ENCODE measurements at places on chromosomes 16 and 17.

GRCh38 chr16:83470416-83470815 is 337.4 kb upstream of the HSBP1 start:
- DNase-seq = no peak

DNA sequence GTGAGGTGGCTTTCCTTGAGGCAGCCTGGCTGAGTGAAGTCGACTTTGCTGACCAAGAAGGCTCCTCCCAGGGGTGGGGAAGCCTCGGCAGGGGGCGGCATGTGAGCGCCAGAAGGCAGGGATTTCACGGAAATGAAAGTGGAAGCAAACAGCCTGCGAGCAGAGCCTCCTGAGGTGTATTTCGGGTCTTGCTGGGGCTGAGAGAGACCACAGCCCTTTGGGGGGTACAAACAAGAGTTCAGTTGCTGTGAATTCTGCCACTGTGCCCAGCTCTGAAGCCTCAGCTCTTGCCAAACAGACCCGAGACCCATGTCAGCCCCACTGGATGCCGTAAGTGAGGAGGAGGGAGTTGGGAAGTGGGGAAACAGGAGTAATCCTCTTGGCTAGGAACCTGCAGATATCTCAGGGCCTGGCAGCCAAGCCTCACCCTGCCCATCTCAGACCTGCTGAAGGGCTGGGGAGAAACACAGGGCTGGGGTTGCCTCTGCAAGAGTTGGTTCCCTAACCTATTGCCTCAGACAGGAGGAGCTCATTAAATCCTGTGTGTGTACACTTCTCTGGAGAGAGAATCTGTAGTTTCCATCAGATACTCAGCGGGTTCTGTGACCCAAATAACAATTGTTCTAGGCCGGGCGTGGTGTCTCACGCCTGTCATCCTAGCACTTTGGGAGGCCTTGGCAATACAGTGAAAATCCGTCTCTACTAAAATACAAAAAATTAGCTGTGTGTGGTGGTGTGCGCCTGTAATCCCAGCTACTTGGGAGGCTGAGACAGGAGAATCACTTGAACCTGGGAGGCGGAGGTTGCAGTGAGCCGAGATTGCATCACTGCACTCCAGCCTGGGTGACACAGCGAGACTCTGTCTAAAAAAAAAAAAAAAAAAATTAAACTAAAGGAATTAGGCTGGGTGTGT is at the start of gene IFI35:
Gene IFI35 (plus strand): TSS at position 146 of the 913 bp plus-strand sequence. CDS start 164 bp downstream, at position 310.
- DNase-seq = peak; percentile 76

GRCh38 chr17:55444471-55445441 is 23.1 kb upstream of the MMD start:
- no peak for DNase-seq

GRCh38 chr17:14366199-14366598 is 65.3 kb downstream of the HS3ST3B1 start:
- no peak for DNase-seq

DNA sequence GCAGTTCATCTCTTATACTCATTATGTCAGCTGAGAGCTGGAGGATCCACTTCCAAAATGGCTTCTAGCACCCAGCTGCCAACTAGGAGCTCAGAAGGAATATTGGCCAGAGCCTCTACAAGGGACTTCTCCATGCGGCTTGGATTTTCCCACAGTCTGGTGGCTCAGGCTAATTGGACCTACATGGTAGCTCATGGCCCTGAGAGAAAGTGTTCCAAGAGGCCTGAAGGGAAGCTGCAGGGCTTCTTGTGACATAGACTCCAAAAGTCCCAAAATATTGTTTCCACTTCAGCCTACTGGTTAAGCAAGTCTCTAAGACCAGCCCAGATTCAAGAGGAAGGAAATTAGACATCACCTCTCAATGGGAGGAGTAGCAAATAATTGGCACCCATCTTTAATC is 6.8 kb downstream of the NOG start:
- no peak for DNase-seq

GRCh38 chr16:74568961-74569631 is 37.8 kb downstream of the GLG1 start:
- no peak for DNase-seq

DNA sequence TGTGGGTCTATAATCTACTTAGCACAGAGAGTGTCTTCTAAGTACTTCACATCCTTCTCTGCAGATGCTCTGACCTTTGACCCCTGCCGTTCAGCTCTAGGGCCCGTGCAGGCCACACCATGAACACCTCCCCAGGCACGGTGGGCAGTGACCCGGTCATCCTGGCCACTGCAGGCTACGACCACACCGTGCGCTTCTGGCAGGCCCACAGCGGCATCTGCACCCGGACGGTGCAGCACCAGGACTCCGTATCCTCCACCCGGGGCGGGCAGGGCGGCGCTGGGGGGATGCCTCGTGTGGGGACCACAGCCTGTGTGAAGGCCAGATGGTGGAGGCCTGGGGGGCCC is 686 bp downstream of the MLST8 start:
- DNase-seq = no peak

DNA sequence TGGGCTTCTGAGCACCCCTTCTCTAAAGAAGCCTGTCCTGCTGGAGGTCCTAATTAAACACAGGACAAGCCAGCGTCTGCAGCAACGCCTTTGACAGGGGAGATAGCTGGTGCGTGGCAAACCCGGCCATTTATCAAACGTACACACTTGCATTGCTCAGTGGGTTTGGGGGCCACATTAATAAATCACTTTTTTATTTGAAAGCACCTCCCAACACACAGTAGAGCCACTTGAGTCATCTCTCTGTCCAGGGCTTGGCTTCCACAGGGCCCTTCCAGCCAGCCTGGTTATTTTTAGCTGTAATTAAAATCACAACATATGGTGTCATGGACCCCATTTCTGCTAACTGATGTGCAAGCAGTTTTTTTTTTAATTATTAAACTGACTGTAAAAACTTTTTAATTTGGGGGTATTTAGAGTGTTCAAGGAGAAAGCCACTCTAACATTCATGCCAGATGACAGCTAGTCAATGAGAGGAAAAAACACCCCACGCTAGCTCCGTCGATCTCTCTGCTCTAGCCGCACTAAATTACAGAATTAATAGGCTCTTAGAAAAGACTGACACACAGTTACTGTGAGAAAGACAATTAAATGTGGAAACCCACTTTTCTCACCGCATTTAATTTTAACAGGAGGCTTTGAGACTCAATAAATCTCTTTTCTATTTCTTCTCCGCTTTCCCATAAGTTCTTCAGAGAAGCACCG is 201.0 kb upstream of the WSCD1 start:
- DNase-seq = no peak

- no peak for DNase-seq
These were observed 4.3 kb downstream of the MYH8 start for GRCh38 chr17:10417431-10417830.

DNA sequence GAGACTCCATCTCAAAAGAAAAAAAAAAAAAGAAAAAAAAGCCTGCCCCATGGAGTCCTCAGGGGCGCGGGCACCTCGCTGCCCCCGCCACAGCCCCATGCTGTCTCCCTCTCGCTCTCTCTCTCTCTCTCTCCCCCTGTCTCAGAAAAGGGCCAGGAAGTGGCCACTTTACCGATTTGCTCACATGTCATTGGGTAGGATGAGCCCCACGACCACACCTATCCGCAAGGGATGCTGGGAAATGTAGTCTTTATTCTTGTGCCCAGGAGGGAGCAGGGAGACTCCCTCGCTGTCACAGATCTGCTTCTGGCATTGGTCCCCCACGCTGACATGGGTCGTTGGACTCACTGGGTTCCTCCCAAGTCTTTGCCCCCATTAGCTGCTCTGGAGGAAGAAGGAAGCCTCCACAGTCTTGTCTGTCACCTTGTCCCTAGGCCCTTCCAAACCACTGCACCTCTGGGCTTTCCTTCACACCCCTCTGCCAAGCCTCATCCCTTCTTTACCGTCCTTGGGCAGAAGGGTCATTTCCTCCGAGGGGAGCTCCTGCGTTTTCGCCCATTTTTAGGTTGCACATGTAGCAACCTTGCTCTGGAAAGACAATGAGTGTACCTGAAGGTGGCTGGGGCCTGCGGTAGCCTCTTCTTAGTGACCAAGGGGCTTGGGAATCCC is 6.9 kb upstream of the GJD3 start:
- DNase-seq = no peak

DNA sequence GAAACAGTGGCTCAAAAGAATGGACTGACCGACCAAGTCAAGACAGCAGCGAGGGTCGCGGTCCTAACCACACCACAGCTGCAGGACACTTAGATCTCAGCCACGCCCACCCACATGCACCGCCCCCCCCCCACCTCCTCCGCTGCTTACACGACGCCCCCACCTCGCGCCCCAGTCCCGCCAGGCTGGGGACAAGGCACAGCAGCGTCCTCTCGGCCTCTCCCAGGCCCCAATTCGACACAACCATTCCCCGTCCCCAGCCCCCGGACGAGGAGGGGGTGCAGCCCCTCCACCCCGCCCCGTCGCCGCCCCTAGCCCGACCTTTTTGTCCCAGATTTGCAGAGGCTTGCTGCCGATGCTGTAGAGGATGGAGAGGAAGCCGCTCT is 477 bp downstream of the CFAP20 start:
- no peak for DNase-seq

GRCh38 chr17:76174037-76174436 is 33.0 kb upstream of the FOXJ1 start:
- DNase-seq = no peak

DNA sequence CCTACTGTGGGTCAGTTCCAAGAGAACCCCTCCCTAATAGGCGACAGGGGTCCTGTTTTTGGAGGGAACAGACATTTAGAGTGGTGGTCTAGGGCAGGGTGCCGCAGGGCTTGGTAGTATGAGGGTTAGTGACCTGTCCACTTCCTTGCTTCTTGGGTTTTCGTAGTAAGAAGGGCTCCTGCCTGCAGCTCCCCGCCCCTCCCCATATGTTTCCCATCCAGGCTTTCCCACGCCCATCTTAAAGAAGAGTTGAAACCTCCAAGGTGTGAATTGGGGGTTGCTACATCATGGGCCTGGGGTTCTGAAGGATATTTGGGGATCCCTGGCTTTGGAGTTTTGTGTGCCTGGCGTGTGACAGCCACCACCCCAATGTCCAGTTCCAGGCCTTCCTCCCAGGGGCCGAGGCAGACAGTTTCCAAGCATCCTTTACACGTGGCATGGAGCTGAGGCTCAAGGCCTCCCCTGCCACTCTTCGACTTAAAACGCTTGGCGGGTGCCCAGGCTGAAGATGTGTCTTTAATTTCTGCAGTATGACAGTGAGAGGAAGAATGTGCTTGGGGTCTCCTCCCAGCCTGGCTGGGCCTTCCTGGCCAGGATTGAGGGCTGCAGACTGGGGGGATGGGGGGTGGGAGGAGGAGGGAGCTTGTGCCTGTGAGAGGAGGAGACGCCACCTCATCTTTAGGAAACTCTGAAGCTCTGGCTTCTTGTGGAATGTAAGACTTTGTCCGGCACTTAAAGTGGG is 2.3 kb upstream of the COL1A1 start:
- no peak for DNase-seq

DNA sequence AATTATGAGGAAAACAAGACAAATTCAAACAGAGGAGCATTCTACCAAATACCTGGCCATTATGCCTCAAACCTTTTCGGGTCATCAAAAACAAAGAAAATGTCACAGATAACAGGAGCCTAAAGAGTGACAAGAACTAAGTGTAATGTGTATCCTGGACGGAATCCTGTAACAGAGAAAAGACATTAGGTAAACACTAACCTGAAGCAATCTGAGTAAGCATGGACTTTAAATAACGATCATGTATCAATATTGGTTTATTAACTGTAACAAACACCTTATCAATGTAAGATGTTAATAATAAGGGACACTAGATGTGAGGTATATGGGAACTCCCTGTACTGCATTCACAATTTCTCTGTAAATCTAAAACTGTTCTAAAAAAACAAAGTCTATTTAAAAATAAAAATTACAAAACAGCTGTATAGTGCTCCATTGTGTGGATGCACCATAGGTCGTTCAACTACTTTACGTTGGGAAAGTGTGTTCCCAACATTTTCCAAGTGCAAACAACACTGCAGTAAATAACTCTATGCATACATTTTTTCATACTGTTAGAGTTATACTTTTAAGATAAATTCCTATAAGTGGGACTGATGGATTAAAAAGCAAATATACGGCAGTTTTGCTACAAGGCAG is 14.8 kb downstream of the CMC2 start:
- no peak for DNase-seq

DNA sequence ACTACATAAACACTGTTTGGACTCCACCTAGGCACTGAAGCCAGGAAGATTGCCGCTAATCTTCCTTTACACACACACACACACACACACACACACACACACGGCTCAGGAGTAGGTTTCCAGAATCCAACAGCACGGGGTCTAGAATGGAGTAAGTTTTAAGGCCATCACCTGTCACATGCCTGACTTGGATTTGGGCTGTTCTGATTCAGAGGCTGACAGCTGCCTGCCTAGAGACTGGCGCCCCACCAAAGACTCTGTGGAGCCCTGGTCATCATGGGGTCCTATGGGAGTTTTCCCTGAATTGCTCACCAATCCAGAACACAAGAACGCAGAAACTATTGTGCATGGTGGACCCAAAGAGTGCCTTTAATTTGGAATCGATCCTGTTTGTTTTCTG is 10.9 kb downstream of the CDRT4 start:
- DNase-seq = no peak

GRCh38 chr17:66354472-66354871 is 52.1 kb downstream of the PRKCA start:
- DNase-seq = no peak

DNA sequence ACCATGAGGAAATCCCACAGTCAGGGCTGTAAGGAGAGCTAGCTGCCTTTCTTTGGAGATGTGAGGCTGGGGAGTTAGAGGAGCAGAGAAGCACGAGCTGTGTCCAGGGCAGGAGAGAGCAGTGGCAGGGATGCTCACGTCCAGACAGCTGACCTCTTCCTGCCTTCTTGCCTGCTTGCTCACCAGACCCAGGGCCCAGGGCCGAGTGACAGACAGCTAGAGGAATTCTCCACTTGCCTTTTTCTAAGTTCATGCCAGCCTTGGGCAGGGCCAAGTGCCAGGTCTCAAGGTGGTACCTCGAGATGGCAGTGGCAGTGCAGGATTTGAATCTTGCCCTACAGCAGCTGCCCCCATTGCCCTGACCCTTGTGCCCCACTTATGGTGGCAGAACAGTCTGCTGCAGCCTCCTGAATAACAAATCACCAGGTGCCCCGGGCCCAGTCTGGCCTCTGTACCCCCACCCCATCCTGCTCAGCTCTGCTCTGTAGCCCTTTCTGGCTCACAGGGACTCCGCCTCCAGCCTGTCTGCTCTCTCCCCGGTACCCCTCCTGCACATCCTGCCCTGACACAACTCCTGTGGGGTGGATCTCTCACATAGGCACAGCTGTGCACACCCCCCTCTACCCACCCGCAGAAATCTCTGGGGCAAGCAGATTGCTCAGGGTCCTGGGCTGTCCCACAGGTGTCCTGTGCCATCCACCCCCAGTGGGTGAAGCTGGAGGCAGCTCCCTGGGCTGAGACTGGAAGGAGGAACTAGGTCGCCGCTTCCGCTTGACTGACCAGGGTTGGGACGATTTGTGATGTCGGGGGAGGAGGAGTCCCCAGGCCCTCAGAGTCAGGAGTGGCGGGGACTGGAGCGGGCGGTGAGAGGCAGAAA is 25.9 kb downstream of the GRIN2C start:
- DNase-seq = no peak

Data from activated naive CD8-positive, alpha-beta T cell treated with anti-CD3 and anti-CD28 coated beads, Interleukin-2, amount 50 U/mL, for 16 hours (primary cell).